Activated CD4-positive, alpha-beta T cell treated with anti-CD3 and anti-CD28 coated beads, Interleukin-2, amount 50 U/mL, for 16 hours (primary cell): ENCODE measurements at places on chromosomes 4 and X.

- no peak for DNase-seq
Measured at GRCh38 chr4:89704651-89705395, 132.1 kb downstream of the SNCA start.

DNA sequence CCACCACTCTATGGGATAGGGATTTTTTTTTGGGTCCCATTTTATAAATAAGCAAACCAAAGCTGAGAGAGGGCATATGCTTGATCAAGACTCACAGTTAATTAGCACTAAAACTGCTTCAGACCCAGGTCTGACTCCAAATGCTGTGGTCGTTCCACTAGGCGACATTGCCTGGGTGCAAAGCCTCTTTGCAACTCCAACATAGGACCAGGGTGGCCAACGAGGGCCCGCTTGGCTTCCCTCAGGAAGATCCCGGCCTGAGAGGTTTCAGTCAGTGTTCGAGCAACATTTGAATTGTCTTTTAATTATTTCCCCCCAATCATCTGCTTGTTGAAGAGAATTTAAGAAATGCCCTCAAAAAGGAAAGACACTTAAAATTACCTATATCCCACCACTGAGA lies 11.2 kb downstream of the PJA1 start:
- no peak for DNase-seq

GRCh38 chr4:28007693-28008092 lies 1147.1 kb downstream of the STIM2 start:
- no peak for DNase-seq

DNA sequence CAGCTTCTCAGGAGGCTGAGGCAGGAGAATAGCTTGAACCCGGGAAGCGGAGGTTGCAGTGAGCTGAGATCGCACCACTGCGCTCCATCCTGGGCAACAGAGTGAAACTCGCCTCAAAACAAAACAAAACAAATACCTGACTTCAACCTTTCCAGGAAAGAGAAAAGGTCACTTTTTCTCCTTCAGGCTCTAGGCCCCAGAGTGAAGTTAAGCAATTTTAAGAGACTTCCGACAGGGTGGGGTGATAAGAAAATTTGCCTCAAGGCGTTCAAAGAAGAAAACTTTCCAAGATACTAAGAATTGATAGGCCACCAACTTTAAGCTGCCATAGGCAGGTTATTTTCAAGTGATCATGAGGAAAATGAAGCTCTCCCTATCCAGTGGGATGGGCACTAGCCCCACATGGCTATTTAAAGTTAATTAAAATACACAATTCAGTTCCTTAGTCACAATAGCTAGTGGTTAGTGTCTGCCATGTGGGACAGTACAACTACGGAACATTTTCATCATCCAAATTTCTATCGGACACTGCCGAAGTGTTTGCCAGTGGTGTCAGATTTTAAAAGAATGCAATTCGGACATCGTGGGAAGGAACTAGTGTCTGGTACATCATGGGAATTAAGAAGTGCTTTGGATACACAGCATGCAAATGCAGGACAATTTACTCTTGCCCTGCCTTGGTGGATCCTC lies 33.0 kb downstream of the SMS start:
- no peak for DNase-seq

DNA sequence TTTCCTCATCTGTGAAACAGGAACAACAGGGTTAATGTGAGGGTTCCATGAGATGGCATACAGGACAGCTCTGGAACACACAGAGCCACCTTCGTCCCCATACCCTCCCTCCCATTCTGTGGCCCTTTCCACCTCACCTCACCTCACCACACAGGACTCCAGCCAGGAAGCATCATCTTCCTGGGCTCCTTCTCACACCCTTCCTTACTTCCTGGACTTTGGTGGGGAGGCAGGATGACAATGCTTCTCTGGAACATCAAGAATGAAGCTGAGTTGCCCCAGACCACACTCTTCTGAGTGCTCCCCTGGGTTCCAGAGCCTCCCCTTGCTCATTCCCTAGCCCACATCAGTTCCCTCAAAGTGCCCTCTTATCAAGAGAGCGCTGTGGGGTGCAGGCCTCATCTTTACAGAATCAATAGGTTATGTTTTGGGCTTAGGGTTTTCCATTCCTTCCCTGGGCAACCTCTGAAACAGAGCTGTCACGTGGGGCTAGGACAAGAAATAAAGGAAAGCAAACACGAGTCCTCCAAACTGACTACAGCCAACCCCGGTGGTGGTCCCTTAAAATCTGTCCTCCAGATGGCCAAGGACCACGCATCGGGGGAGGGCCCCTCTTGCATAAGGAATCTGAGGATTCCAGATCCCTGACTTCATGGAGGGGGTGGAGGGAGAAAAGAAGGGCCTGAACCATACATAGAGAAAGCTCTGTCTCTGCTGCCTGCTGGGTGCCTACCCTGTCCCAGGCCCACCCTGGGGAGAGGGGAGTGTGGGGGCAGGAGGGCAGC lies 74.4 kb upstream of the ATP6AP2 start:
- DNase-seq = no peak

DNA sequence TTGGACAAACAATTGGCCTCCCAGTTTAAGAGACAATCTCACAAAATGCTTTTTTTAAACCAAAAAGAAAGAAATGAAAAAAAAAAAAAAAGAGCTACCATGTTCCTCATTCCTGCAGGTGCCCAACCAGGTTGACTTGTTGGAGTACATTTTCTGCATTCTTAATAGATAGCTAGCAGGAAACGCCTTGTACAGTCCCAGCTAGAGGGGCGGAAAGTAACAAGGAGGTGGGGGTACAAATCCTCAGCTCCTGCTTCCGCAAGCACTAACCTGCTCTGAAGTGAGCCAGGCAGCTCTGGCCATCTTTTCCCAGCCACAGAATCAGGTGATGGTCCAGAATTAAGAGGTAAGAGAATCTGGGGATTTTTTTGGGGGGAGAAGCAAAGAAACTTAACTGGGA lies at the start of gene VGLL1:
TSS of gene VGLL1 (plus strand) at position 265 of the 400 bp plus-strand sequence. CDS start 3,806 bp downstream, outside the sequence.
- DNase-seq = no peak

- DNase-seq = peak; percentile 76
Measured at GRCh38 chr4:12633053-12633651, 851.0 kb downstream of the RAB28 start.

- peak; percentile 83 for DNase-seq
Measured at GRCh38 chrX:40300286-40300890, 202.6 kb upstream of the BCOR start.

DNA sequence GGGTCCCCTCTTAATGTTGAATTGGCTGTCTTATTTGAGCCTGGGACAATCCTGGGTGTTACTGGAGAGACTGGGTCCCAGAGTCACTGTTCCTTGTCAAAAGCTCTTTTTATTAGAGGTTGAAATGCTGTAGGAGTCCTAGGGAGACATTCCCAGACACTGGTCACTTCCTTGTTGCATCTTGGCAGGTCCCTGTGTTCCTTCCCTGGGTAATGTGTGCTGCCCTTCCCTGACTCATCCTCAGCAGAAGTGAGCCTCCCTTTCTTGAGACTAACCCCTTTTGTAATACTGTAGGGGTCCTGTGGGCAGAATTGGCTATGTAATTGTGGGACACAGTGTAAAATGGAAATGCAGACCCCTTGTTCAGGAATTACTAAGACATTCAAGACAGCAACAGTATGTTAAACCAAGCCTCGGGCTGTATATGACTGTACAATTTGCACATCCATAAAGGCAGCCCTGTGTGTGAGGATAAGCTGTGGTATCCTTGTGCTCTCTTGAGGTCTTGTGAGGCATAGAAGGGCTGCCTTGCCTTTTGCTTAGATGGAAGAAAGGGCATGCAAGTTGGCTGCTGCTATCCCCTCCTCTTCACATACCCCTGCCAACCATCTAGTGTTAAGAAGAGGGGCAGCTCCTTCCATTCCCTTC lies 53.5 kb downstream of the DCLK2 start:
- DNase-seq = no peak

DNA sequence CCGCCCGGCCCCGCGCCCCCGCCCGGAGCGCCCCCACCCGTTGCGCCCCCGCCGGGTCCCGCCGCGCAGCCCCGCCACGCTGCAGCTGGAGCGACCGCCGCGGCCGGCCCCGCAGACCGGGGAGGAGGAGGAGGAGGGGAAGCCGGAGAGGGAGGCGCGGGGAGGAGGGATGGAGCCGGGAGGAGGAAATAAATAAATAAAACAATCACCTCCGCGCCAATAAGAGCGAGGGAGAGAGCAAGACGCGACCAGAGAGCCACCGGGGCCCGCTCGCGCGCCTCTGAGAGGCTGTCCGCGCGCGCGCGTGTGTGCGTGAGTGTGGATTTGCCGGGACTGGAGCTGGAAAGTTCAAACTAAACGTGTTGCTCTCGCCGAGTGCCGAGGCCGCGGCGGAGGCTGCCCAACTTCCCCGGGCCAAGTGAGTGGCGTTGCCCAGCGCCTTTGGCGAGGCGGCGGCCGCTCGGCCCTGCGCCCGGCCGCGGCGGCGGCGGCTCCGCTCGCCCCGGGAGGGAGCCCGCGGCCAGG lies 2184.4 kb upstream of the TENM3 start:
- DNase-seq = no peak

DNA sequence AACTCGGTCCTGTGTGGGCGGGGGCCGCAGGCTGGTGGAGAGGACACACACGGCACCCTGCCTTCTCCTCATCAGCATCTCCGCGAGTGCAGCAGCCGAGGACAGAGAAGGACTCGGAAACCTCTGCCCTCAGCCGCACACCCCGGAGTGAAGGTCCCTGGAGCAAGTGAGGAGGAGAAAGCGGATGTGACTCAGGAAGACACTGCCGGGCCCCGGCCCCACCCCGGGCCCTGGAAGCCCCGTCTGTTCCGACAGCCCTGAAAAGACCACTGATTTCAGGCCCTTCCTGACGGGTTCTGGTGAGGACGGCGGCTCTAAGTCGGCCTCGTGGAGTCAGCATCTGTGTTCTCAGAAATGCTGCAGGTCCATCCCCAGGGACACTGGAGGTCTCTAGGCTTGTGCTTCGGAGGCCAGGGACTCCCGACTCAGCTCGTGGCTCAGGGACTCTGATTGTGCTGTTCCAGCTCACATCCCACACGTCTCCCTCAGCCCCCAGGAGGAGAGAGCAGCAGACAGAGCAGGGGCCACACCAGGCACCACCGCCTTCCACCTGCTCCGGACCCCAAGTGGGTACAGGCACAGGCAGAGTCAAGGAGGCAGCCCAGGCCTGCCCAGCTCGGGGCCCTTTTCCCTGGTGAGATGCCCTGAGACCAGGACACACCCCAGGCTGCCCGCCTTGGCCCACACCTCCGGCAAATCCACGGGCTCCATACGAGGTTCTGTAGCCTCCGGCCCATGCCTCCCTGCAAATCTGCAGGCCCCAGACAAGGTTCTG lies 134.5 kb upstream of the NKX1-1 start:
- DNase-seq = no peak
